Stimulated activated CD4-positive, alpha-beta T cell treated with anti-CD3 and anti-CD28 coated beads, Interleukin-2, amount 100 ng/mL, for 24 hours (primary cell): ENCODE measurements at places on chromosomes 6 and 20.

- peak; percentile 34 for DNase-seq
Measured at GRCh38 chr6:89239338-89239737, 22.2 kb upstream of the GABRR1 start.

DNA sequence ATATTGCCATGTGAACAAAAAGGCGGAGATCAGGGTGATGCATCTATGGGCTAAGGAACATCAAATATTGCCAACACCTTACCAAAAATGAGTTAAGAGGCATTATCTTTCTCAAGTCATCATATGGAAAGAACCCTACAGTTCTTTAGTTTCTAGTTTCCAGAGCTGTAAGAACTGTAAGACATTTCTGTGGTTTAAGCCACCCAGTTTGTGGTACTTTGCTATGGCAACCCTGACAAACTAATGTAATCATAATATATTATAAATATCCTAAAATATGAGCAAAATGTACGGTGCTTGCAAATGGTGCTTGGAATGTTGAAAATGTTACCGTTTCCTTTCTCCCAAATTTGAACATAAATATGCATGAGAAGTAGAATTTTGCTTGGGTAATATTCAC is 349.6 kb downstream of the PHF3 start:
- no peak for DNase-seq

GRCh38 chr6:167828325-167828956 is 1.7 kb downstream of the AFDN start:
- no peak for DNase-seq

GRCh38 chr20:13865791-13866351 is 81.0 kb downstream of the NDUFAF5 start:
- DNase-seq = no peak

- no peak for DNase-seq
Measured at GRCh38 chr6:43091436-43091991, 15.4 kb downstream of the PTK7 start.

DNA sequence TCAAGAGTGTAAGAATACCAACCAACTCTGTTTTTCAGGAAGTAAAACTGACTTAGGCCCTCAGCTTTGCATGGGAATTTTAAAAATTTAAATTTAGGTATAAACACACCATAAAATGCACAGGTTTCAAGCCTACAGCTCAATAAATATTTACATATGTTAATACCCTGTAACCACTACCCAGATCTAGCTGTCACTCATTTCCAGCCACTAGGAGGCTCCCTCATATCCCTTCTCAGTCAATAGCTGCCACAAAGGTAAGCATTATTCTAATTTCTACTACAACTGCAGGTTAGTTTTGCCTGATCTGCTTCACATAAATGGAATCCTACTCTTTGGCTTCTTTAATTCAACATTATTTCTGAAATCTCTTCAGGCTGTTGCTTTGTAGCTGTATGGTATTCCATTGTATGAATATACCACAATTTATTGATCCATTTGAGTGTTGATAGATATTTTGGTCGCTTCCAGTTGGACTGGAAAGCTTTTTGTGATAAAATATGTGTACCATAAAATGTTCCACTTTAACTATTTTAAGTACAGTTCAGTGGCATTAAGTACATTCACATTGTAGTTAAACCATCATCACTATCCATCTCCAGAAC is 32.5 kb upstream of the MEI4 start:
- no peak for DNase-seq

DNA sequence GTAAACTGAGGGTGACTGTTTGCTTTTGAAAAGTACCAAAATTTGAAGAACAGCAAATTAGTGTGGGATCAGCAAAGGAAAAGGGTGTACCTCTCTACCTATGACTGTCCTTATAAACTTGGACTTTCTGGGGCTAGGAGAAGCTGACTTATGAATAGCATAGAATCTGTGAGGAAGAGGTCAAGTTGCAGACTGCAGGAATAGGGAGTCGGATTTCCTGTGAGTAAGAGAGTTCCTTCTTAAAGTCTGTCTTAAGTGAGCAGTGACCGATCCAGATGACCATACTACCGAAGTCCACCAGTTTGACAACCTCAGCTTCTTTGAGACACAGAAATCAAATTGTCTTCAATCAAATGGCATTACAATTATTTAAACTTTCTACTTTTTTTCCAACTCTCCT is 708.7 kb downstream of the UTRN start:
- DNase-seq = no peak

DNA sequence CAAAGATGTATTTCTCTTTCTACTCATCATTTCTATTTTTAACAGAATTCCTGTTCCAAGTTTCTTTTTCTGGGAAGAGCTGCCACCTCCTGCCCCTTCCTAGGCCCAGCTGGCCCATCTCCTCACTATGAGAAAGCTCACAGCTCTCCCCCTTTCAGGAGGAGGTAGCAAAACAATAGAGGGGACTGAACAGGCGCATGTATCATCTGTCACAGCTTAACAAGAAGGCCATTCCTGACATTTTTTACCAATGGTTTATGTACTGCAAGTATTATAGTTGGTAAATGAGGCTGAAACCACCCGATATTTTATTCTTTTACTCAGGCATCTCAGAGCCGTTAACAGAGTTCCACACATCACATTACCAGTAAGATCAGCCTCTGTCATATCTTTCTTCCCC is 103.7 kb upstream of the MTHFD1L start:
- DNase-seq = no peak

DNA sequence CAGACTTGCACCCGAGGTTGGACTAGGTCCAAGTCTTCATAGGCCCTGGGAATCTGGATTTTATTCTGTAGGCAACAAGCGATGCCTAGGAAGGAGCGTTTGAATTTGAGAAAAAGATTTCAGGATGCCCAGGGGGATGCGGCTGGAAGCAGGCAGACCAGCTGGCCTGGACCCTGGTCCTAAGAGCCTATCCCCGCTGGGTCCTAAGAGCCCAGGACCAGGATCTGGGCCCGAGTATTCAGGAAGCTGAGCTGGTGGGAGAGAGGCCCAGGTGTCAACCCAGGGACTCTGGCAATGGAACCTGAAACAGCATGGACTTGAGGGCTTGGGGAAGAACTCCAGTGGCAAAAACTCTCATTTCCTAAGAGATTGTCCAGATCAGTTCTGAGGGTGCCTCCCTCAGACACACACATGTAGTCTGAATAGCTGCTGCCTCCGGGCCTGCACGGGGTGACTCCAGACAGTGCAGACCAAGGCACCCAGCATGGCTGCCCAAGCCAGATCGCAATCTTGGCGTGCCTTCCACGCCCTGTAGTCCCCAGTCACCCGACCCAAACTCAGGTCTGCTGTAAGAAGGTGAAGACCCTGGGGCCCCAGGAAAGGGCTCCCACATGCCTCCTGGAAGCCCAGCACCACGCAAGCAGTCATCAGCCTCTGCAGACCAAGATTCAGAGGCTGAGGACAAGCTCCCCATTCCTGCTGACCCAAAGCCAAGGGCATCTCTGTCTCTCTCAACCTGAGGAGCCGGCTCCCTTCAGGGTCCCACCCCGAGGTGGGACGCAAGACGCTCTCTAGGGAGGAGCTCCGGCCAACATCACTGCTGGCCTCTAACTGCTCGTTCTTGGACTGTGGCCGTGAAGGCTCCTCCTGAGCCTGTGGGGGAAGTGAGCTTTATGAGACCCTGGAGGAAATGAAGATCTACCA is 34.4 kb downstream of the RRBP1 start:
- DNase-seq = no peak

DNA sequence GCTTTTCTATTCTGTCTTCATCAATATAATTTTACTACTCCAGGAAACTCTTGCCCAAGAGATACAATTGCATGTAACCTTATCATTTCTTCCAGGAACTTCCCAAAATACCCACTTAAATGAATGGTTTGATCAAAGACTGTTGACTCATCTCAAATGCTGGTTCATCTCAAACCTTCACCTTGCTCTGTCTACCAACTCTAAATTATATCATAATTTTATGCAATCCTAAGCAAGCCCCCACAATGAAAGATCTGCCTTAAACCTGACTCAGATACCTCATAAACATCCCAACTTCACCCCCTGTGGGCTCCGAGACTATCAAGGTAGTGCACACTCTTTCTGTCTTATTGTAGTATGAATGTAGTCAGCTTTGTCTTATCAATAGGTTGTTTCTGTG is 65.5 kb upstream of the GCM1 start:
- DNase-seq = no peak

DNA sequence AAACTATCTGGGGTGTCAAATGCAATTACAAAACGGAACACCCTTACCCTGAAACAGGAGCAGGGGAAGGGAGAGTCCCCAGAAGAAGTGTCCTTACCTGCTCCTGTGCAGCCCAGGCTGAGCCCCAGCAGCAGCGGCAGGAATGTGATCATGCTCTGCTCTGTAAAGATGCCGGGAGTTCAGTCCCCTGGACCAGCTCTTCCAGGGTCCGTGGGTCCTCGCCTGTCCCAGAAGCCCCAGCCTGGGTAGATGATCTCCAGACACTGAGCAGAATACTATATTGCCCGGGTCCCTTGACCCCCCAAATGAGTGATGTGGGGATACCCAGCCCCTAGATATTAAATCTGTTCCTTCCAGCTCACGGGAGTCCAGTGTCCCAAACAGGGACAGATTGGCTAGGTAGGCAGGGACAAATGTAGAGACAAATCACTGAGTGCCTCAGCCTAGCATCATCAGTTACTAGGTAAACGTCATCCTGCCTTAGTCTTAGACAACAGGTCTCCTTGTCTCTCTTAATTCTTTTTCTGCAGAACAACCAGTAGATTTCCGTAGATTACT is at the start of gene HLA-DMB:
HLA-DMB (minus strand) TSS at position 373 of the 558 bp plus-strand sequence; CDS start at position 152, 221 bp downstream.
- DNase-seq = peak; percentile 15

DNA sequence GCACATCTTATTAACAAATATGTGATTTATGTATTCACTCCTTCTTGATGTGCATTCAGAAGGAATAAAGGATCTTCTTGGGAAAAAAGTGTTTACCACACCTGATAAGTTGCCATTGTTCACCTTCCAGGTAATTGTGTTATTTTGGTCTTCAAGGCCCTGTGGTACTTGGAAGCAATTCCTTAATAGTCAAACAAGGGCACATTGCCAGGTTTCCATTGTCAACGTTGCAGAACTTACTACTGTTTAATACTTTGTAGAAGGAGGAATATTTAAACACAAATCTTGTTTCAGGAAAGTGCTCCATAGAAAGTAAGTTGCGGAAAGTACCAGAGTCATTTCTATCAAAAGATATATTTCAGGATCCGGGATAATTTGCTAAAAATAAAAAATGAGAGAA is 129.5 kb upstream of the SGK1 start:
- no peak for DNase-seq

DNA sequence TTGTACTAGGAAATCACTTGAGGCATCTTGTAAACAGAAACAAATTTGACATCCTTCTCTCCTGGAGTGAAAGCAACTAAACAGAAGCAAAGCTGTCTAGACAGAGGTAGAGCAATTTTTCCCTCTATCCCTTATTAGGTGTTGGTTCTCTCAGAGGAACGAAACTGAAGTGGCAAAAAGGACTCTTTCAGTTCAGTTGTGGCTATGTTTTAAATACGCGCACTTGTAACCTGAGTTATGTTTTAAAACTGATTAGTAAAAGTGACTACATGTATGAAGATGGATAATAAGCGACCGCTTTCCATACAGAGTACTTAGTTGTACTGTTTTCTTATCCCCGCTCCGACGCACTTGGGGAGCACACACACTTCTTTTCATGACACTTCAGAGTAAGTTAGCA is 551.0 kb downstream of the PHF3 start:
- DNase-seq = no peak

DNA sequence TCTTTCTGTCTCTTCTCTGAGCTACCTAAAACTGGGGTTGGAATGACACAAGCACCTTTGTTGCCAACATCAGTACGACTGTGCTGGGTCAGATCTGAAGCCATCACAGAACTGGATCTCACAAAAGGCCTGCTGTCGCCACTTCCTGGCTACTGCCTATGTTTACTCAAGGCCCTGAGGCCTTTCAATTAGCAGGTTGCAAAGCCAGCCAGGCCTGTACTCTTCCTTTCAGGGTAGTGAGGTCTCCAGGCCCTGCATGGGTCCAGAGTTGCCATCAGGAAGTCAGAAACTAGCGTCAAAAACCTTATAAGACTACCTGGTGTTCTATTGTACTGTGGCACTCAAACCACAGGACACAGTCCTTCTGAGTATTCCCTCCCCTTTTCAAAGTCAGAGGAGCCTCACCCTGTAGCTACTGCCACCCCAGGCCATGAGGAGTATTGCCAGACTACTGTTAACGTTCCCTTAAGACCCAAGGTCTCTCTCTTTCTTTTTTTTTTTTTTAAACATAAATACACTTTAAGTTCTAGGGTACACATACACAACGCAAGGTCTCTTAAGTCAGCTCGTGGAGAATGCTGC is 937.4 kb upstream of the GJE1 start:
- no peak for DNase-seq

DNA sequence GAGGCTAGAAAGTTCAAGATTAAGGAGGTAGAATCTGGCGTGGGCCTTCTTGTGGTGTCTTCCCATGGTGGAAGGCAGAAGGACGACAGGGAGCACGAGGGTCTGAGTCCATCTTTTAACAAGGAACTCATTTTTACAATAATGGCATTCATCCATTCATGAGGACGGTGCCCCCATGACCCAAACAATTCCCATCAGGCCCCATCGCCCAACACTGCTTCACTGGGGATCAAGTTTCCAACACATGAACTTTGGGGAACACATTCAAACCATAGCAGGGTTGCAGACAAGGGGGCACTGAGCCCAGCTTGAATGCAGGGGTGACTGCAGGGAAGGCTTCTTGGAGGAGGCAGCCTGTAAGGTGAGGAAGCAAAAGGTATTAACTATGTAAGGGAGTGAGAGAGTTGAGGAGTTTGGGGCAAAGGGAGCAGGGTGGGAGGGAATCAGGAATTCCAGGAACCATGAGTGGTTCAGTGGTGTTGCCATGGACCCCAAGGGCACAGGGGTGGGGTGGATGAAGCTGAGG is 5.5 kb downstream of the RAB44 start:
- DNase-seq = no peak

- no peak for DNase-seq
Measured at GRCh38 chr6:111796310-111796918, 76.8 kb downstream of the FYN start.

GRCh38 chr6:88238065-88238464 is 71.9 kb upstream of the CNR1 start:
- DNase-seq = peak; percentile 17

GRCh38 chr6:31140643-31141042 is 1.8 kb upstream of the PSORS1C2 start:
- DNase-seq = no peak

- DNase-seq = peak; percentile 10
Measured at GRCh38 chr20:10316582-10316981, 98.0 kb downstream of the SNAP25 start.

DNA sequence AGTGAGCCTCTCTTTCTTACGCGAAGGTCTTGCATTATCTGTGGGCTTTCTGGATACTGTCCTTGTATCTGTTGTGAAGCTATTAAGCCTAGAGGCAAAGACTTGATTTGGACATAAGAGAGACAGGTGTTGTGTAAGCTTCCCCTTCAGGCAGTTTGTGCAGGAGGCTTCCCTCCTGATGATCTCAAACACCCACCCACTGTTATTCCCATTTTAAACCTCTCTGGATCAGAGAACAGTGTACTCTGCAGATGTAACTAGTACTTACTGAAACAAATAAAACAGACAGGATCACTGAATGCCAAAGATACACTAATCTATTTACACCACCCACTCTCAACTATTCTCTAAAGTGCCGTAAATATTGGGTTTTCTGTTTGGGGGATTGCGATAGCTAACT is 113.8 kb upstream of the RAB32 start:
- no peak for DNase-seq
